Fibroblast of gingiva (primary cell): ENCODE measurements at places on chromosomes 4 and X.

DNA sequence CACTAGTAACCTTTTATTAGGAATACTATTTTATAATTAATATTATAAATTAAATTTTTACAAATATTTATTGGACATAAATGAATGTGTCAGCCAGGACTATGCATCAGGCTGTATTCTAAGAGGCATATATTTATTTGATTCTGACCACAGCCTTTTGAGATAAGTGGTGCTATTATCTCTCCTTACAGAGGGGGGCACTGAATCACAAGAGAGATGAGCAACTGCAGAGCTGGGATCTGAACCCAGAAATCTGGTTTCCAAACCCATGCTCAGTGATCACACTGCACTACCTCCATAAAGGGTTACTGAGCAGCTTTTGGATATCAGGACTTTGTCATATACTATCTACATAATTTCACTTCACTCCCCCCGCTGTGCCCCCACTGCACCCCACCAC is 322.0 kb downstream of the TMA16 start:
- DNase-seq, result no peak

DNA sequence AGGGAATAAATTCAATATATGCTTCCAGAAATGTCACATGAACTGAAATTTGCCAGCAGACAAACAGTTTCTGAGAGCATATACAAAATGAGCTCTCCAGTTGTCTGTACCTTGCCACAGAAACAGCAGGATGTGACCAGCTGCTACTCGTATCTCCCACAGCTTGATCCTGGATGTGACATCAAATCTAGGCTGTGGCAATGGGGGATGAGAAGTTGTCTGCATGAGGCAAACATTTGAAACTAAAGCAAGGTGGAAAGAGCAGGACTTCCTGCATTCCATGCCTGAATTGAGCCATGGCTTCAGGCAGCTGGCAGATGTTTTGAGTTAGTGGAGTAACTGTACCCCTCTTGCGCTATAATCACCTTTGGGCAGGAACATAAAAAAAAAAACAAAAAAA is 1724.0 kb downstream of the RPA4 start:
- DNase-seq, result no peak

DNA sequence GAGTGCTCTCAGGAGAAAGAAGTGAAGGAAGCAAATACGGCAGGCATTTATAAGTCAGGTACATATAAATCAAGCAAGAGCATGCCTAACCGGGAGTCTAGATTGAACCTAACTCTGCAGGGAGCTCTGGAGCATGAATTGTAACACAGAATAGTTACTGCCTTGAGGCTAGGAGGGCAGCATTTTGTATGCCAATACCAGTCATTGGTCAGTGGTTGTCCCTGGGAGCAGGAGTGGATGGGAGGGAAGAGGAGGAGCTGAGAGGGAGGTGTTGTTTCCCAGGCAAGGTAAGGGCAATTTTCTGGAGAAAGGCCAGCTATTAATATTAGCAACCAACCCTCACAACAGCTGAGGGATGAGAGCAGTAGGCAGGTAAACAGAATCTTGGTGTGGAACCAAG is 224.7 kb upstream of the DCAF8L1 start:
- no peak for DNase-seq

GRCh38 chr4:152039023-152039481 is 278.2 kb upstream of the GATB start:
- DNase-seq, result no peak

- DNase-seq, result no peak
These were observed 24.3 kb downstream of the NOP14 start for GRCh38 chr4:2938906-2939305.

GRCh38 chrX:135547767-135548166 is 27.3 kb downstream of the INTS6L start:
- DNase-seq, result no peak
